ENCODE measurements at places on chromosomes 11 and 22. TPM values are rescaled to one million over a fixed set of nuclear protein-coding genes. Genes with fewer than 3 reads are reported as not detected.

The FLRT1 gene
- not detected for total RNA-seq

The HBG1 gene
- not detected for total RNA-seq

The SLC22A9 gene
- total RNA-seq: not detected

The RIBC2 gene
- total RNA-seq: 12.1 TPM

The EXT2 gene
- 28.8 TPM for total RNA-seq

The ARHGAP8 gene
- total RNA-seq: 2.2 TPM

The HBG2 gene
- total RNA-seq: not detected

The CECR2 gene
- total RNA-seq: 0.06 TPM

The FRMD8 gene
- 55.4 TPM for total RNA-seq

The IGLL1 gene
- not detected for total RNA-seq

The LINC01488 gene
- not detected for total RNA-seq

GRCh38 chr11:130313383-130314183 is 1.1 kb downstream of the ZBTB44 start:
- no peaks in the 10 kb centered on the region for H3K27me3 ChIP-seq
- H3K4me1 ChIP-seq: peaks cover 30% of the 10 kb centered on the region
- DNase-seq: no peak
- H3K36me3 ChIP-seq: no peaks in the 10 kb centered on the region
- peak overlapping the region; percentile 93 for H3K27ac ChIP-seq

GRCh38 chr22:32828150-32828549 is 26.6 kb downstream of the TIMP3 start:
- peaks cover 3% of the 10 kb centered on the region for H3K4me1 ChIP-seq
- no peak overlapping the region for H3K4me3 ChIP-seq
- H3K27ac ChIP-seq: no peak overlapping the region

GRCh38 chr11:75269367-75269660 is 28.7 kb downstream of the TPBGL start:
- no peaks in the 10 kb centered on the region for H3K27me3 ChIP-seq
- H3K36me3 ChIP-seq: peaks cover 11% of the 10 kb centered on the region
- DNase-seq: peak; percentile 4
- H3K27ac ChIP-seq: no peak overlapping the region

DNA sequence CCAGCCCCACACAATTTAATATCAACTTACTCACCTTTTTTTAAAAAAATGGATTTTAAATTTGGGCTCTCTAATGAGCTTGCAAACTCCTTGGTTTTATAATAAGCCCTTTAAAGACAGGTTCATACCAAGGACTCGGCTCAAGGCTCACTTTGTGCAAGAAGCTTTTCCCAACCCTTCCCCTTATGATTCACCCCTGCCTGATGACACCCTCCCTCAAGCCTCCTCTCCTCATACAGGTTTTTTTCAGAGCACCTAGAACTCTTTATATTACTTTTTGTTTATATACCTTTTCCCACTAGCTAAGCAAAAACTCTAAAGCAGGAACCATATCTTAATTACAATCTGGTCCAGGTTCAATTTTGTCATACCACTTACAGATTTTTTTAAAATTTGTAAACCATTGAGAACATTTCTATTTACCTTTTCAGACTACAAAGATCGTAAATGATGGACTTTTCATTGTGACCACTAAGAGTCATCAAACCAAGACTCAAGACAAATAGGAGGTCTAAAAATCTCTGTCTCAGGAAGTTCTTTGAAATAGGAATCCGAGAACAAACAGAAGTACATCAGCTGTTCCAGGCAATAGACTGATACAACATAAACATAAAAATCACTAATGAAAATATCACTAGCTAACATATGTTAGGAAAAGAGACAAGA is 13.1 kb upstream of the EXPH5 start:
- no peak overlapping the region for H3K4me3 ChIP-seq
- H3K36me3 ChIP-seq: no peaks in the 10 kb centered on the region
- no peaks in the 10 kb centered on the region for H3K4me1 ChIP-seq
- H3K27ac ChIP-seq: no peak overlapping the region

GRCh38 chr11:67436459-67437081 is 912 bp downstream of the PTPRCAP start:
- H3K4me1 ChIP-seq: peaks cover 47% of the 10 kb centered on the region
- peak overlapping the region; percentile 98 for H3K4me3 ChIP-seq
- peak overlapping the region; percentile 96 for H3K27ac ChIP-seq
- peak; percentile 79 for DNase-seq

- peak overlapping the region; percentile 75 for H3K4me3 ChIP-seq
- no peaks in the 10 kb centered on the region for H3K36me3 ChIP-seq
- H3K4me1 ChIP-seq: peaks cover 29% of the 10 kb centered on the region
- peak overlapping the region; percentile 76 for H3K27ac ChIP-seq
- H3K27me3 ChIP-seq: peaks cover 4% of the 10 kb centered on the region
These were observed 2.4 kb upstream of the TRIM68 start for GRCh38 chr11:4610258-4610935.

DNA sequence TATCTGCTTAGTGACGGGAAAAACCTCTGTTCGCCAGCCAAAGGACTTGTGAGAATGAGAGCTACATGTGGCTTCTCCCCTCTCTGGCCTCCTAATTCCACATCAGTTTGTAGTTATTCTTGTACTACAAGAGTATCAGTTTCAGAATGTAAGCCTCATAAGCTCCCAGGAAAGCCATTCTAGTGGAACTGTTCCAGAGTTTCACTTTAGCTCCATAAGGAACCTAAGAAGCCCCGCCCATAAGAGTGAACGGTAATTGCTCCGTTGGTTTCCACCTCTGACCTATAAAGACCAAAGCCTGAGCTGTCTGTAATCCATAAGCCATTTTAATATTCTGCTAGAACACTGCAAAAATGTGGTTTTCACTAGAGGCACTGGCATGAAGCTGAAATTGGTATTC is 53.0 kb downstream of the SIK3 start:
- DNase-seq: no peak
- peaks cover 3% of the 10 kb centered on the region for H3K36me3 ChIP-seq
- H3K4me3 ChIP-seq: no peak overlapping the region
- H3K4me1 ChIP-seq: peaks cover 6% of the 10 kb centered on the region
- H3K27me3 ChIP-seq: no peaks in the 10 kb centered on the region

DNA sequence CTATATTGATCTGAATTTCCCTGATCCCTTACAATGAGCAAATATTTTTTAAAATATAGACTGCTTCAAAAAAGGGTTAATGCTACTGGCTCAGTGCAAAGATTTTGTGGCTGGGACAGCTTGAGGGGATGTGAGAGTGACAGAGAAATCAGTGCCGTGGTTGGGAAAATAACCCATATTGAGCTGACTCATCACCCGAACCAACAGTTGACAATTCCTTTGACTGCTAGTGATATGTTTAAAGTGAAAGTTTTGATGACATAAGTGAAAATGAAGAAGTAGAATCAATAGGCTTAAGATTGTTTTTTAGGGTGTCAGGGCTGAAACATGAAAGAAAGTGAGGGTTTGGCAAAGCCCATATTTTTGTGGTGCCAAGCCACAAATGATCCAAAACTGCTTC is 257.1 kb upstream of the TENM4 start:
- no peaks in the 10 kb centered on the region for H3K36me3 ChIP-seq
- H3K4me1 ChIP-seq: no peaks in the 10 kb centered on the region
- H3K4me3 ChIP-seq: no peak overlapping the region
- no peak for DNase-seq
- no peaks in the 10 kb centered on the region for H3K27me3 ChIP-seq

DNA sequence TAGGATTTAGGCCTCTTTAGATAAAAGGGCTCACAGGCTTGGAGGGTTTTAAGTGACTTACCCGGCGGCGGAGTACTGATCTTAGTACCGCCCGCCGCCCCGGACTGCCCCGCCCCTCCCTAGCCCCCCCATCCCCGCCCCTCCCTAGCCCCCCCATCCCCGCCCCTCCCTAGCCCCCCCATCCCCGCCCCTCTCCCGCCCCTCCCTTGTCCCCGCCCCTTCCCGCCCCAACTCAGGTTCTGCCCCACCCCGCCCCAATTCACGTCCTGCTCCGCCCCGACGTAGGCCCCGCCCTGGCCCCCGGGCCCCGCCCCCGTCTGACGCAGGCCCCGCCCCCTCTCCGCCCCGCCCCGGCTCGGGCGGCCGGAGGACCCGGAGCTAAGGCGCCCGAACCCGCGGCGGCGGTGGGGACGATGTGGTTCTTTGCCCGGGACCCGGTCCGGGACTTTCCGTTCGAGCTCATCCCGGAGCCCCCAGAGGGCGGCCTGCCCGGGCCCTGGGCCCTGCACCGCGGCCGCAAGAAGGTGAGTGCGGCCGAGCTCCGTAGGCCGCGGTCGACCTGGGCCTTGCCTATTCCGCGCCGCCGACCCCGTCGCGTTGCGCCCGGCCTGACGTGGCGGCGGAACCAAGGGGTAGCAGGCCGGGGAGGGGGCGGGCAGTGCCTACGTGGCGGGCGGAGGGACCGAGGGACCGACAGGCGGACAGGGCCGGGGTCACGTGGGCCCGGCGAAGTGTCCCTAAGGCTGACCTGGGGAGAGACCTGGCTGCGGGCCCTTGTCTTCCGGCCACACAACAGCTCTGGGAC is at the start of gene SCYL1:
SCYL1 (plus strand) TSS at position 343 of the 805 bp plus-strand sequence; CDS start at position 414, 71 bp downstream.
- no peaks in the 10 kb centered on the region for H3K27me3 ChIP-seq
- H3K27ac ChIP-seq: peak within 1 kb of the TSS; percentile 93
- peaks cover 8% of the 10 kb centered on the region for H3K36me3 ChIP-seq
- H3K4me3 ChIP-seq: peak within 1 kb of the TSS; percentile 87

DNA sequence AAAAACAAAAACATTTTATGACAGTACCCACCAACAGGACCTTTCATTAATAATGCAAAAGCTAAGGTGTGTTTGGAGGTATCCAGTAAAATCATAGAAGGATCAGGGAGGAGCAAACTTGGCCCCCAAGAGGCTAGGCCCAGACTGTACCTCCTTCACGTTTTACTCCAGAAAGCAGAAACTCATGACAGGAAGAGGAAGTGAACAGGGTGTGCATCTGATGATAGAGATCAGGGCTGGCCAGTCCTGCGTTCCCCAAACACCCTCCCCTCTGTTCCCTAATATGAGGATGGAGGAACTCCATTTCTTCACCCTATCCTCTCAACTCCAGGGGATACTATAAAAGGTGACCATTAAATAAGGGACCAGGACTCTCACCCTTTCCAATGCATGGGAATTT is 10.2 kb upstream of the MS4A12 start:
- H3K4me1 ChIP-seq: peaks cover 2% of the 10 kb centered on the region
- no peak overlapping the region for H3K27ac ChIP-seq
- H3K4me3 ChIP-seq: no peak overlapping the region

DNA sequence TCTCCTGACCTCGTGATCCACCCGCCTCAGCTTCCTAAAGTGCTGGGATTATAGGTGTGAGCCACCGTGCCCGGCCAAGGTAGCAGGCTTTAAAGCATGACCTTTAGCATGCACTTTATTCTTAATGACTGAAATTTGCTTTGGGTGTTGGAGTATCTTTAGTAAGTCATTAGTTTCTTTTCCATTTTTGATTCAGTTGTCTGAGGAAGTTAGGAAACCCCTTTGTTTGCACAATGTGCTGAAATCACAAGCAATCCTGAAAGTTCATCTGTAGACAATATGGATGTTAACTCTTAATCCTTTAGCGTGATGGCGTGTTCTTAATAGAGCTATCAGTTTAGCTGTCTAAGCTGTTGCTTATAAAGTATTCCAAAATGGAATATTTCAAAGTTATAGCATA is 16.8 kb downstream of the SDHD start:
- H3K27ac ChIP-seq: no peak overlapping the region
- no peak overlapping the region for H3K4me3 ChIP-seq
- no peaks in the 10 kb centered on the region for H3K27me3 ChIP-seq
- no peaks in the 10 kb centered on the region for H3K36me3 ChIP-seq
- no peaks in the 10 kb centered on the region for H3K4me1 ChIP-seq

DNA sequence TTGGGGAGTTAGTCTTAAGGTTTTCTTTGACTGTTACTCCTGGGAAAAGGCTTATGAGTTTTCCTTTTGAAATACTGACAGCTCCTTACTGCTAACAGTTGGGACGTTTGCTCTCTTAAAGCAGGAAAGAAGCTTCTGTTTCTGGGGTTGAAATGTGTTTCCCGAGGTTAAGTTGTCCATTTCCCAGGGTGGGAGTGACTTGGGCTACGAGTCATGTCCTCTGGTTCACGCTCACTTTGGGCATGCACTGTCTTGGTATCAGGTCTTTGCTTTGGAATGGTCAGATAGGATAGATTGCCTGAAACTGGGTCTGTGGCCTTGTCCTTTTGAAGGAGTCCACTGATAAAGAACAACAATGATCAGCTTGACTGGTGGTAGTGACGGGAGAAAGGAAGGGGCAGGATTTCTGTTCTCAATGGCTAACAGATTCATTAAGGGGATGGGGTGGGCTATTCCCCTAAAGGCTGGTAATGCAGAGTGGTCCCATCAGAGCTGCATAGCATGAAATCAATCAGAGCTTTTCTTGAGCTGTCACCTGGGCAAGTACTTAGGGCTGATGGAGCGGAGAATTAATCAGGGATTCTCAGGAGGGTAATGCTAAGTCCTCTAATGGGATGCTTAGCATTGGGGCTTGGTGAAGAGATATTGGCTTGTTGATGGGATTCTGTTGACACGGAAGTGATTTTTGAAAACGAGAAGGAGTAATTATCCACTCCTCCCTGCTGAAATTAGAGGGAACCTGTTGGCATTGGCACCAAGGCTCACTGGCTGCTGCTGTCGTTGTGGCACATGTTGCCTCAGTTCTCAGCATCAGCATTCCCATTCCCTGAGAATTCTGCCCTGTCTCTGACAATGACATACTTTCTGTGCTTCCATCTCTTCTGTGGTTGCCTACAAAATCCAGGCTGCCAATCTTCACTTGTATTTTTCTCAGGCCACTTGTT is 81.6 kb downstream of the TEAD1 start:
- H3K27ac ChIP-seq: no peak overlapping the region
- DNase-seq: no peak
- no peaks in the 10 kb centered on the region for H3K36me3 ChIP-seq

GRCh38 chr11:67303835-67304411 is 593 bp downstream of the SSH3 start:
- peak overlapping the region; percentile 68 for H3K4me3 ChIP-seq
- H3K36me3 ChIP-seq: peaks cover 3% of the 10 kb centered on the region
- H3K27me3 ChIP-seq: no peaks in the 10 kb centered on the region
- H3K4me1 ChIP-seq: peaks cover 5% of the 10 kb centered on the region

DNA sequence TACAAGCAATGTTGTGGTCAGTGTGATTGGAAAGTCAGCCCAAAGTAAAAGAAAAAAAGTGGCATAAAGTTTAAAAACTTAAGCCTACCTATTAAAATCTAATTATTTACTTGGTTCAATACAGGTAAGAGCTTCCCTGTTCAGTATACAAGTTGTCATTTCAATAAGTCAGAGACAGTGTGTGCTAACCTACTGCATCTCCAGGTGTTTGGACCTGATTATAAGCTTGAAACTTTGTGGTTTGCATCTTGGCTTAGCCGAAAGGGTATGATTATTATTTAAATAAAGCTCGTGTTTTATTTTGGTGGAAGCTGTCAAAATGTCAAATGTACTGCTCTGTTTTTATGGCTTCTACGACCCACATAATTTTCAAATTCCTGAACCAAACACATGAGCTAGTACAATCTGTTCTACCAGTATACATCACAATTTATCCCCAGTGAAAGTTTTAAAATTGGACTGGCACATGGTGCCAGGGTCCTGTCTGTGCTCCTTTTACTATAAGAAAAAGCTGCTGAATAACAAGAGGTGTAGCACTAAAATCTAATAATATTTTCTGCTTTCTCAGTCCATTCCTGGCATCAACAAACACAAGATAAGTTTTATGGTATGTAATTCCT is 103.9 kb upstream of the ANO3 start:
- no peak for DNase-seq
- no peaks in the 10 kb centered on the region for H3K36me3 ChIP-seq
- no peaks in the 10 kb centered on the region for H3K4me1 ChIP-seq

- no peak overlapping the region for H3K4me3 ChIP-seq
- H3K27ac ChIP-seq: no peak overlapping the region
- peaks cover 7% of the 10 kb centered on the region for H3K4me1 ChIP-seq
- no peak for DNase-seq
These were observed 241.6 kb downstream of the FAM76B start for GRCh38 chr11:95547976-95548375.

Data from activated naive CD8-positive, alpha-beta T cell treated with anti-CD3 and anti-CD28 coated beads, Interleukin-2, amount 10 ng/mL, durations not matched to agents 7 days and 5 days (primary cell).